Esophagus mucosa (tissue), 1 donor: ENCODE measurements at places on chromosomes 5 and 9. TPM values are rescaled to one million over a fixed set of nuclear protein-coding genes. Genes with fewer than 3 reads are reported as not detected.

Gene CRHBP
- total RNA-seq = 0.36 TPM

Gene CCDC183
- total RNA-seq = not detected

Gene FOXD4L6
- total RNA-seq = not detected

Gene HAND1
- total RNA-seq = not detected

Gene DCTN4
- total RNA-seq = 49.4 TPM

Gene PCDH12
- total RNA-seq = 0.40 TPM

Gene ADAMTS2
- 3.5 TPM for total RNA-seq

Gene GPR150
- not detected for total RNA-seq

Gene OR4F3
- total RNA-seq = not detected

Gene RASGEF1C
- not detected for total RNA-seq

Gene TLX3
- not detected for total RNA-seq

Gene TAF1L
- total RNA-seq = not detected

Gene OR13C8
- total RNA-seq = not detected

Gene PCDHB16
- 0.48 TPM for total RNA-seq

Gene PCDHGA7
- 1.6 TPM for total RNA-seq

Gene FOXB2
- total RNA-seq = not detected

Gene PCDHB15
- 0.44 TPM for total RNA-seq

Gene QRFP
- total RNA-seq = not detected

Gene GGTA1
- total RNA-seq = 7.1 TPM

Gene SOWAHA
- 0.04 TPM for total RNA-seq

Gene C9orf50
- not detected for total RNA-seq

Gene PCDHGA12
- total RNA-seq = 1.5 TPM

Gene PRSS3
- 107 TPM for total RNA-seq

Gene ZNF354C
- 1.2 TPM for total RNA-seq

Gene SLC36A3
- not detected for total RNA-seq

Gene SPAAR
- total RNA-seq = 0.16 TPM

Gene RASGRF2
- 1.1 TPM for total RNA-seq

Gene PCDHGB4
- 2.8 TPM for total RNA-seq

Gene NFIB
- 37.2 TPM for total RNA-seq

Gene BHMT
- 0.36 TPM for total RNA-seq

Gene SCGB3A2
- not detected for total RNA-seq

Gene CDKN2B-AS1
- total RNA-seq = 1.0 TPM

Gene SPAG8
- 0.20 TPM for total RNA-seq

Gene GNA14
- 0.60 TPM for total RNA-seq

Gene MAPK9
- 16.3 TPM for total RNA-seq

Gene PSMD5
- 45.2 TPM for total RNA-seq

Gene KIF4B
- not detected for total RNA-seq

Gene PRELID2
- total RNA-seq = 4.8 TPM

Gene RNF183
- 4.2 TPM for total RNA-seq

Gene SPINK7
- total RNA-seq = 138 TPM

Gene SOX30
- total RNA-seq = not detected
